ENCODE measurements at places on chromosomes 2 and 18.

GRCh38 chr2:64698668-64699444 is 45.1 kb upstream of the SERTAD2 start:
- DNase-seq: no peak

DNA sequence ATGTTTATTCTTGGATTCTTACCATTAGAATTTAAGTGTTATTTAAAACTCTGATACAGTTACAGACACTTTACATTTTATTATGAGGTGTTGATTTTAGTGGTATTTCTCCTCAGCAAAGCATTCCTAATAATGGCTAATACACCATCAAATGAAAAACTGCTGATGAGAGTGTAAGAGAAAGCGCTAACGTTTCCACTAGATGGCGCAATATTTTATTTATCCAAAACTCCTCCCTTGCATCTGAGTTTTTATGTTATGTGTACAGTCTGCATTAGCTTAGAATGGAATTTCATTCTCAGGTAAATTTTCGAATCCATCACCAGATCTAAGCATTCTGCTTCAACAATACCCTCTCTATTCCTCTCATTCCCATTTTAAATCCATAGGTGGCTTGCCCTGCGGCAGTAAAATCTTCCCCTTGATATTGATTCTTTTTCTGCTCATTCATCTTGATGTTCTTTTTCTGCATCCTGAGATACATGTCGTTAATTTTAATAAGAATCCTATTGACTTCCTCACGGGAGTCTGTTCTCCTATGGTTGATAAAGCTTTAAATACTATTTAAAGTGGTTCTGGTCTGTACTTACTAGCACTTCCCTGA is 53.9 kb downstream of the PRKRA start:
- DNase-seq: no peak

- no peak for DNase-seq
These were observed 12.5 kb upstream of the TEX261 start for GRCh38 chr2:71006955-71007799.

DNA sequence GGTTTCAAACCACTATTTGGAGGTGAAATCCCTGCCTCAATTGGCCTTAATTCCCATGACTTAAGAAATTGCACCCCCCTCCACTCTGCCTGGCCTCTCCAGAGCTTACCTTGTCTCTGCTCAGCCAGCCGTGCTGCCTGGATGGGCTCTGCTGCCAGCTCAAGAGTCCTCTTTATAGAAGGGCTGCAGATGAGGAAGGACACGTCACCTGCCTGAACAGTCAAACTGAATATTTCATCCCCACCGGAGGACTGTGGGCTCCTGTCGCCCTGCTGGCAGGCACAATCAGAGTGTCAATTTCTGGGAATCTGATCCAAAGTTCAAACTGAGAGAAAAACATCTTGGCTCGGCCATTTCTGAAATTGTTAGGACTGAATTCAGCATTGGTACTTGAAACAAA is at the start of gene OTOS:
TSS of gene OTOS (minus strand) at position 148 of the 400 bp plus-strand sequence. CDS start 332 bp downstream, outside the sequence.
- DNase-seq: no peak

GRCh38 chr2:149090706-149091105 is 52.2 kb downstream of the LYPD6B start:
- DNase-seq: no peak

DNA sequence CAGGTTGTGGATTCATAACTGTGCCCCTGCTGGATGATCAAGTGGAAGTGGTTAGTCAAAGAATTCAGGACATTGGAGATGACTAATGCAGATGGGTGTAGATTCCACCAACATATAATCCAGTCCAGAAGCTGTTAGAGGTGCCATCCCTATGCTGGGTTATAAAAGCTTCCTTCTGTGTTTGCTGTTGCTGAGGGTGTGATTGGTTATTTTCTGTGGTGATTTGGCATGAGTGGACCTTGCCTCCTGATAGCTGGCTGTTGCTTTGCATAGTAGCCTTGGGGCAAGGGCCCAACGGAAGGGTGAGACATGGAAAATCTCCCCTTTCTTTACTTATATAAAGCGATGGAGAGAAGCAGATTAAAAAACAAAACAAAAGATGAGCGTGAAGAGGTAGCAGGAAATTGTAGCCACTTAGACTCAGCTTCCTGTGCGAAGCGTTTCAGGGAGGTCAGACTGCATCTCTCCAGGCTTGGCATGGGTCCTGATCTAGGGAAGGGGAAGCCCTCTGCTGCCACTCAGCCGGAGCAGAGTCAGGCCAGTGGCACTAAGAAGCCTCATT is 190.4 kb downstream of the FMNL2 start:
- no peak for DNase-seq

DNA sequence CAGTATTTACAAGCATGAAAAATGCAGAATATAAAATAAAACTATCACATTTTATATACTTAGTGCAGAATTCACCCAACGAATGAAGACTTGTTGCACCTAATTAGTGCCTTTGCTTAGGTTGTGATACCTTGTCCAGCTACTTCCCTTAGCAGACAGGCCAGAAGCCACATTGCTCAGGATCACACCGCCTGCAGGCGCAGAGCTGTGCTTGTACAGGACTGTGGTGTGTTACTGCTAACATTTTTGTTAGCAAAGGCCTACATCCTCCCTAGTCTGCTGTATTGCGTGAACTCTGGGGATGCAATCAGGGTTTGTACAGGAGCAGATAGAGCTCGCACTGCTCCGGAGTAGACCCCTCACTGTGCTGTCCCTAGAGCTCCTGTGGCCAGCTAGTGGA is 336.9 kb downstream of the CBLN2 start:
- no peak for DNase-seq

GRCh38 chr2:40418614-40419363 is 33.1 kb downstream of the SLC8A1 start:
- DNase-seq: no peak

GRCh38 chr2:103346780-103347179 is 584.9 kb downstream of the TMEM182 start:
- DNase-seq: no peak

DNA sequence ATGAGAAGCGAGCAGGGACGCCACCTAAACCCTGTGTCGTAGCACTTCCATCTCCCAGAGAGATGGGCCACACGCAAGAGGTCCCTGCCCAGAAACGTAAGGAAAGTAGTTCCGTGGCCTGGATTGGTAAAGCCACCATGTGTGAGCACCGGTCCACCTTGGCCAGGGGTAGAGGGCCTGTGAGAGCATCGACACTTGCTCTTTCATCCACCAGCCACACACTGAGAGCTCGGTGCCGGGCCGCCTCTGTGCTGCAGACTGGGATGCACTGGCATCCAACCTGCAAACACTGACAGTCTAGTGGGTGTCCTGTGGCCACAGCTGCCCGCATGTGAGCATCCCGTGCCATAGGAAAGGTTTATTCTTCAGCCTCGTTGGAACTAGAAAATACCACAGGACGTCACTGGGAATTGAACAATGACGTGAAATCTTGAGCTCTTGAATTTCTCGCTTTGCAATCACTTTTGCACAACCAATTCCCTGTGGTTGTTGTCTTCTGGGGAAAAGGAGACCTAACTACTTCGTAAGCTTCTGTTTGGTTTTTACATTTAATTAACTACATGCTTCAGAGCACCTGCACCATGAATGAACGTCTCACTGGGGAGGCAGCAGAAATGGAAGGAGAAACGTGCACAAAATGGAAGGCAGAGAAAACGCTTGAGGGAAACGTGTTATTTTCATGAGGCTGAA is 212.0 kb upstream of the RAB6C start:
- no peak for DNase-seq

- no peak for DNase-seq
These were observed 132.3 kb downstream of the TTC32 start for GRCh38 chr2:19769513-19769912.

DNA sequence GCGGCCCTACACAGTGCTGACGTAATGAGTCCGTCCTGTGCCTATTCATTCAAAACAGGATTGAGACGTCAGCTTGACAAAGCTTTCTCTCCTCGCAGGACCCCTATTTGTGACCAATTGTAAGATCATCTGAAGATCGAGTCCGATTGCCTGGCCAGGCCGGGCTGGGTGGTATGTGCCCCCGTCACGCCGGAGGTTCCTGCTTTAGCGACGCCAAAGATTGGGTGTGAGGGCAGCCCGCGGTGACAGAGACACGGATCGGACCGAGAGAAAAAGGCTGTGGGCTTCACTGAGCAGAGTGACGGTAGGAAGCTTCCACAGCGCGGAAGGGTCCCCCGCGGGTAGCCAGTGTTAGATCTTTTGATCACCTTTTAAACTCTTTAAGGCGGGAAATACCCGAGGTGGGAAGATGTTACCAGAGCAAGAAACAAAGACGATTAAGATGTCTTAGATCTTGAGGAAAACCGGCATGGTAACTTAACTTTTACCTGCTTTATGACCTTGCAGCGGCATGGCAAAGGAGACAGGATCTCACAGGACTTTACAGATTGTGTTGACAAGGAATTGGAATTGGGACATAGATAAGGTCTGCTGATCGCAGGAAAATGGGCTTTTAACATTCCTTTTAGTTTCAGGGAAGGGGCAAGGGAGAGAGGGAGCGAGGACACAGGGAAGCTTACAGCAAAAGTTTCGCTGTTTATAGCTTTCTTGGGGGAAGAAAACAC is 220.0 kb downstream of the METTL4 start:
- no peak for DNase-seq

DNA sequence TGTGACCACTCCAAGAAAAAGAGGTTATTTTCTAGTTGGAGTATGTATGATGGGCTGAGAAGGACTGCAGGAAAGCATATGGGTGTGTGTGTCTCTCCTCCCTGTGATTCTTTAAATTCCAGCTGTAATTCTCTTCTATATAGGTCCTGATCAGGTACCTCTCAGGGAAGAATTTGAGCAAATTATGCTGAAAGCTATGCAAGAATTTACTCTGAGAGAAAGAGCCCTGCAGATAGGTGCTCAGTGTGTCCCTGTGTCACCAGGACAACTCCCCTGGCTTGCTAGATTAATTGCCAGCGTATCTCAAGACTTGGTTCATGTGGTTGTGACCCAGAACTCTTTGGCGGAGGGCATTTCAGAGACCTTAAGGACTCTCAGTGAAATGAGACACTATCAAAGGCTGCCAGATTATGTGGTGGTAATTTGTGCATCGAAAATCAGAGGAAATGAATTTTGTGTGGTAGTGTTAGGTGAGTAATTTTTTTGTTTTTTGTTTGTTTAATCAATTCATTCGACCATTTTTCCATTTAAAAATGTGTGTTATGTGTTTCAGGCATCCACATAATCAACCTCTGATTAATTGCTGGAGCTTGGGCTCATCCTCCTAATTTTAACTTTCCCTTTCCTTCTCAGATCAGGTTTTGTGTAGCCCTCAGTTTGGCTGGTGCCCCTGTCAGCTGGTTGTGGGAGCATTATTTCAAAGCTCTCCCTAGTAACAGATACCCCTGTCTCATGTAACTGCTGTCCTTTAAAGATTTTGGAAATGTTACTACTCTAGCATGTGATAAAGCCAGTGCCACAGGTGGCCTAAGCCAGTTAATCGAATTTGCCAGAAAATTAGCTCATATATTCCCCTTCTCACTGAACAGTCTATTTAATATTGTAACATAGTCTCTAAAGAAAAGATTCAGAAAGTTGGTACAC is 150.9 kb downstream of the ESCO1 start:
- DNase-seq: no peak

DNA sequence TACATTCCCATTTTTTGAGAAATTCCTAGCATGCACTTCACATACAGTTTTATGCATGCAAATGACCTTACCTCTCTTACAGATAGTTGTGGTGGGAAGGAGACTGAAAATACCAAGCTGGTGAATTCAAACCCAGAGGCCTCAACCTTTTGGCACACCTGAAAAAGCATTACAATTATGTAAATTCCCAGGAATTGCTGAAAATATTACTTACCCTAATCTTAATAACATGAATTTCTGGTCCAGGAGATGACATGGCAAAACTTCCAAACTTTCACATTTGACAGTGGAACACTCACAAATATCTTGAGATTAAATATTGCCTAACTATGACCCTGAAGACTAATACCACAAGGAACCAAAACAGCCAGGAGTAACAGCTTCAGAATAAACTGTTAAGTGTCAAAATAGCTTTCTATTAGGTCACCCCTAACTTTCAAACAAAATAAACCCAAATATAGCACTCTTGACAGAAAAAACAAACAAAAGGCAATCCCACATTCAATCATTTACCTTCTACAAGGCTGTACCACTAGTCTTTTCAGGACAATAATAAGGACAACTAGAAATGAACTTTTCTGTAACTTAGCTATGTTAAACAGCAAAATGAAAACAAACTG is 10.9 kb upstream of the PEX13 start:
- no peak for DNase-seq
